ENCODE measurements at places on chromosomes 7 and 10.

GRCh38 chr7:55569797-55570196, 2.5 kb downstream of the VOPP1 start:
- DNase-seq = peak; percentile 44

DNA sequence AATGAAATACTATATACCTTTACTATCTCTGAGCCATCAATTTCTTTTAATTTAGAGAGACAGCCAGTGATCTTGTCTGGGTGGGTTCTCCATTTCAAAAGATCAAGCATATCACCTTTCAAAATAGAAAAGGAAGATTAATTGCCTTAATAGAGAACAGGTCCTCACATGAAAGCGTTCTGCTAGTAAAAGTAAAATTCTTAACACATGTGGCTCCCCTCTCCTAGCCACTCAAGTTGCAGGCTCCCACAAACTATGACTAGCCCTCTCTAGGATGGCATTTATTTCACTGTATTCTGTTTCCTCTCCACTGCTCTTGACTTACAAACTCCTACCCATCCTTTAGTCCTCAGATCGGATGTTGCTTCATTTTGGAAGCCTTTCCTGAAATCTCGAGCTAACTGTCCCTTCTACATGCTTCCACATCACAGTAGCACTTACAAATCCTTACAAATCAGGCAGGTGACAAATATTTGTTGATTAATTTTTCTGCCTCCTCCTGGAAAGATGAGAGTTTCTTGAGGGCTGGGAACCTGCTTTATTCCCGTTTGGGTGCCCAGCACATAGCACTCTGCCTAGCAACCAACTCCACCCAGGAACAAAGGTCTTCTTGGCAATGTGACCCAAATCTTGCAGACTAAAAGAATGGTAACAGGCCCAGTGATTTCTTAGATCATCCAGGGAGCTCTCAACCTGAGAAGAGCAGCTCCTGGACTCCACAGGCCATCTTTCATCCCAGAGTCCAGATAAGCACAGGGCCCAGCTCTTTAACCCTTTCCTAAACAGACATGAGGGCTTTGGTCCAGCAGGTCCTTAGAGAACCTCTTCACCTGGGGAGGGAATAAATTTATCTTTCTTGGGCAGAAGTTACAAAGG, 310.4 kb upstream of the IMMP2L start:
- DNase-seq = no peak

- no peak for DNase-seq
Measured at GRCh38 chr7:571096-571717, 51.6 kb upstream of the PDGFA start.

DNA sequence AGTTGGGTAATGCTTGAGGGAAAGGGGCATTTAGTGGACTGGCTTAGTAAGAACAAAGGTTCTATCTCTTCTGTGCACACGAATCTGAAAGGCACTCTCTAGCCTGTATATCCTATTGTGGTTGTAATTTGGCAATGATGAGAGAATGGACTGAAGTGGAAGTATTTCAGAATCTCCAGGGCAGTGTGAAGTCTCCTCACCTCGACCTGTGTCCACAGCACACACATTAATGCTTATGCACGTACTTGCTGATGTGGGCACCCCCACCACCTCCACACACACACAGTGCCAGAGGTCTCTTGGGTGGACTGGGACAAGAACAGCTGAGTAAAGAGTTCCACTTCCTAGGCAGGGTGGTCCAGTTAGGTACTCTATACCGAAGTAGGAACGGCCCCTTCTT, 6.9 kb downstream of the SMC3 start:
- no peak for DNase-seq

- no peak for DNase-seq
Measured at GRCh38 chr7:115558161-115558560, 472.4 kb downstream of the TFEC start.

DNA sequence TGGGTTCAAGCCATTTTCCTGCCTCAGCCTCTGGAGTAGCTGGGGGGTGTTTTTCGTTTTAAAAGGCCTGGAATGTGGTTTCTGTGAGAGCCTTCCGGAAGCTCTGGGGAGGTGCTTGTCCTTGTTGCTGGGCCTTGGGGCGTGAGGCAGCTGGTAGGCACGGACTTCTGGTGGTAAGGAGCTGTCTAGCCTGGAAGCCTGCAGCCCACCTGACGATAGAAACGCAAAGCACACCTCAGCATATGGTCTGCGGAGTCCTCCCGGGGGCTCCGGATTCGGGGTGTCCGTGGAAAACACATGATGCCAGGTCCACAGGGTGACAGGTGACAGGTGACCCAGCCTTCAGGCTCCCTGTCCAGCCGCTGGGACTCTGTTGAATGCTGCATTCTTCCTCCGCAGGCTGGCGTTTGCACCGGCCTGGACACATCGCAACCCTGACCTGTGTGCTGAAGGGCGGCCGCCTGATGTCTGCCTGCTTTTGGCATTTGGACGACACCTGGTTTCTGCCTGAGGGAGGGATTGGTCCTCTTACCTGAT, 37.3 kb downstream of the INPP5A start:
- no peak for DNase-seq

- DNase-seq = no peak
Measured at GRCh38 chr7:12581897-12582296, 11.4 kb downstream of the SCIN start.

DNA sequence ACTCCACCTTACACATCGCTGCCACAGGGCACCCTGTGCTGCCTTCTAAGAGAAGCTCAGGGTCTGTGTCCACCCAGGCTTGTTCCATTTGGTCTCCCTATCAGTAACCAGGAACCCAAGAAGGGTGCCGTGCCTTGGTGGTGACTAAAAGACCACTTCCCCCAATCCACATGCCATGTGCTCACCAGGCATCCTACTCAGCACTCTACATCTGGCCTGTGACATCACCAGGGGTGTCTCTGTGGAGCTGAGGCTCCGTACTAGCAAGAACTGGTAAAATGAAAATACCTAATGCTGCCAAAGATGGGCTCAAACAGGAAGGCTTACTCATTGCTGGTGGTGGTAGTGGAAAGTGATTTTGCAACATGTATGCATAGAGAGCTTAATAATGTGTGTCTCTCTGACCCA, 19.0 kb upstream of the C10orf71 start:
- no peak for DNase-seq

DNA sequence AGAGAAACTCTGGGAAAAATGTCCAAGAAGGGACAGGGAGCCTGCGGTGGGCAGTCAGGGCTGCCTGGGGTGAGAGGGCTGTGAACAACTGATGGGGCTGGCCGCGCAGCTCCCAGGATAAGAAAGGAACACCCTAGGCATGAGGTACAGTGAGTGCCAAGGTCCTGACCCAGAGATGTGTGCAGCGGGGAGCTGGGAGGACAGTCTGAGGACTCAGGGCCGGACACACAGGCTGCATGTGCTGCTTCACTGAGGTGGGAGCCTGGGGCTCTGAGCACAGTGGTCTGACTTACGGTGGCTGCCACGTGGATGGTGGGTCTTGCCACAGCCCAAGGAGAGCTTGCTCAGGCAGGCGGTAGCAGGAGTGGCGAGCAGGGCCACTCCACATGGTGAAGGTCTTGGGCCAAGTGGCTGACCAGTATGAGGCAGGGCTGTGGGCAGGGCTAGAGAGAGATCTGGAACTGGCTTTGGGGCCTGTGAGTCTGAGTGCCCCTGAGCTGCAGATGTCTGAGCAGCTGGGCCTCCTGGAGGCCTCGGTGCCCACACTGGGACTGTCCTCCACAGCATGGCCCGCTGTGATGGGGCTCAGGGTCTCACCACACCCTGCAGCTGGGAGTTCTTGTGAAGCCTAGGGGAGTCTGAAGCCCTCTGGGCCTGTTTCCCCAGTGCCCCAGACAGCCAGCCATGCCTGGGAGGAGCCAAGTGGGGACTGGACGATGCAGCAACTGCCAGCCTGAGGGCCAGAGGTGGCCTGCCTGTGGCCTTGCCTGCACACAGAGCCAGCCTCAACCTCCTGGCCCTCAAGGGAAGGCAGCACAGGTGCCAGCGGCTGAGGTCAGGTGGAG, 60.3 kb downstream of the RASGEF1A start:
- no peak for DNase-seq

DNA sequence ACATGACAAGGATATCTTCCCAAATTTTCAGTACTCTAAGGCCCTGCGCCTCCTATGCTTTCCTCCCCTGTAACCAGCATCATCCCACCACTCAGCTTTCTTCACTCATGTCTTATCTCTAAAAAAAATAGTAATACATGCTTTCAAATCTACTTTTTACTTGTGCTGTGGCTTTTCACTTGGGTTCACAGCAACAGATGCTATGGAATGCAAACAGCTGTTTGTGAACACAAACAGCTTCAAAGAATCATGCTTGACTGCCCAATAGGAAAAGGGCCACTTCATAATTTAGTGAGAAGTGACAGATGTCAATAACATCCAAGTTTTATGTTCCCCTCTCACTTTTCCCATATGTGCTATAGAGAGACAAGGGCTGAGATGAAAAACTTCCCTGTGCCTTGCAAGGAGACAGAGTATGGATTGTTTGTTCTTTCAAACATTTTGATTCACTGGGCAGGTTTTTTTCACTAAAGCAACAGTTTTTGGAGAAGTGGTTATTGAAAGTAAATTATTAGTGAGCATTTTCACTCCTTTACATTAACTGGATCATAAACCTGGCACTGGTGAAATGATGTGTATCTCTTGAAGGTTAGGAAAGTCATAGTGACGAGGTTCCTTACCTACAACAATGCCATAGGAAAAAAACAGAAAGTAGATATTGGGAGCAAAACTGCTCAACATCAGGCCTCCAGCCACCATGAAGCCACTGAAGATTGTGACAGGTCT, 37.3 kb downstream of the SLC16A9 start:
- DNase-seq = no peak

DNA sequence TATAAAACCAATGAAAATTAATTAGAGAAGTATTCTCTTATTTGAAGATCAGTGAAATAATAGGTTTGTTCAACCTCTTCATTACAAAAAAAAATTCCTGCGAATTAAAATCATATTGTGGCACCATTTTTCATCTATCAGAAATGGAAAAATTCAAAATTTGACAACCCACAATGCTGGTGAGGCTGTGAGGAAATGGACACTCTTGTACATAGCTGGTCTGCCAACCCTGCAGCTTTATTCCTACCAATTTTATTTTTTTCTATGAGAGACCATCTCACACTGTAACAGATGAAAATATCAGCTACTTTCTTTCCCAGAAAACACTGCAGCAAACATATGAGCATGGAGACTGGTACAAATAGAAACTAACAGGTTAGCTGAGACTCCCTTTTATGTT, 208.8 kb upstream of the SEMA3E start:
- no peak for DNase-seq

DNA sequence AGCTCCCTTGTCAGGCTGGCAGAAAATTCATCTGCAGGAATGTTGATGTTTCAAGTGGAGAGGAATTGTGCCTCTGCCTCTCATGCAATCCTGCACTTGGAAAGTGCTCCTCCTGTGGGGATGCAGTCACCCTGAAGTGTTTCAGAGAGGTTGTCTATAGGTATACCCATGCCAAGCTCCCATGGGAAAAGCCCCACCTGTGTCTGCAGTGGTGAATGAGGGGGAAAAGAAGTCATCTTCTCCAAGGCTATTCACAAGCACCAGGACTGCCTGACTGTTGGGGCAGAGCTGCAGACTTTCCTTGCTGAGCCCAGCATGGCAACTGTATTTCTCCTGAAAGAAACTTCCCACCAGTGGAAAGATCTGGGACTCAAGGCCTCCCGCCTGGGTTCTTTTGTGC, 35.5 kb downstream of the GPR22 start:
- DNase-seq = no peak

- no peak for DNase-seq
Measured at GRCh38 chr7:69919426-69920111, 321.3 kb downstream of the AUTS2 start.

DNA sequence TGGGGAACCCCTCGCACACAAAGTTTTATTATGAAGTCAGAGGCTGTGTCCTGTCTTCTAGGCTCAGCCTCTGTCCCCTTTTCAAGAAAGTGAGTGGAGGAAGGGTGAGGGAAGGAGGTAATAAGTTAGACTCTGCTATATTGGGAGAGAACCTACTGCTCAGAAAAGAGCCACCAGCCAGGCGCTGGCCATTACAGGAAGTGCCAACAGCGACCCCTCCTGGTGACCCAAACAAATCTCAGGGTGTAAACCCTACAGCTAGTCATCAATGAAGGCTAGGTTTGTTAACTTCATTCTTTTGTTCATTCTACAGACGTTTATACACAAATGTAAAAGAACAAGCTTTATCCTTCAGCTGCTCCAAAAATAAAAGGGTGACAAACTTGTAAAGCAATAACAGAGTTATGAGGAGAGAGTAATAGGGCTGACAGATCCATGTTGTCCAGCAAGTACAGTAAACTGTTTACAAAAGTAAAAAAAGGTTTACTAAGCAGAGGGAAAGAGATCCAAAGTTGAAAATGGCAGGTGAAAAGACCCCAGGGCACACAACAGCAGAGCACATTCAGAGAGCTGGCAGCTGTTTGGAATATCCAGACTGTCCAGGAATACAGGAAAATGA, 82.7 kb downstream of the FAM204A start:
- DNase-seq = peak; percentile 29

GRCh38 chr7:22174574-22174953, 182.4 kb downstream of the RAPGEF5 start:
- no peak for DNase-seq

DNA sequence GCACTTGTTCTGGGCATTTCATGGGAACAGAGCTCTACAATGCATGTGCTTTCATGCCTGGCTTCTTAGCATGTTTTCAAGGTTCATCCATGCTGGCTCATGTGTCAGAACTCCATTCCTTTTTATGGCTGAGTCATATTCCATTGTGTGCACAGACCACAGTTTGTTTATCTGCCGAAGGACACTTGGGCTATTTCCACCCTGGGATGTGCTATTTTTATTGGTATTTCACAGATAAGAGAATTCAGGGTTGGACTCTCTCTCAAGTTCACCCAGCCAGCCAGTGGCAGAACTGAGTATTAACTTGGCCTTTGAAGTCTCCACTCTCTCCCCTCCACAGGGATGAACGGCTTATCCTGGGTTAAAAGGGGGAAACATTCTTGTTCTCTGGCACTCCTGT, 190.7 kb upstream of the GPR26 start:
- DNase-seq = no peak

- DNase-seq = peak; percentile 21
Measured at GRCh38 chr10:103855424-103855823, at the start of gene SH3PXD2A. Gene SH3PXD2A (minus strand): TSS chr10:103855576. CDS start chr10:103855266, 310 bp downstream.

- no peak for DNase-seq
Measured at GRCh38 chr7:7051206-7051877, 131.0 kb upstream of the C1GALT1 start.

GRCh38 chr10:91860885-91861284, 48.4 kb downstream of the FGFBP3 start:
- no peak for DNase-seq

Data from stimulated activated CD4-positive, alpha-beta T cell treated with anti-CD3 and anti-CD28 coated beads, Interleukin-4, amount 100 ng/mL, for 1 hour (primary cell).